ENCODE measurements at places on chromosomes 2 and 18.

GRCh38 chr2:64401529-64401880 is 52.5 kb upstream of the LGALSL start:
- no peak for DNase-seq

- no peak for DNase-seq
Measured at GRCh38 chr18:44229693-44230108, 451.0 kb upstream of the SETBP1 start.

DNA sequence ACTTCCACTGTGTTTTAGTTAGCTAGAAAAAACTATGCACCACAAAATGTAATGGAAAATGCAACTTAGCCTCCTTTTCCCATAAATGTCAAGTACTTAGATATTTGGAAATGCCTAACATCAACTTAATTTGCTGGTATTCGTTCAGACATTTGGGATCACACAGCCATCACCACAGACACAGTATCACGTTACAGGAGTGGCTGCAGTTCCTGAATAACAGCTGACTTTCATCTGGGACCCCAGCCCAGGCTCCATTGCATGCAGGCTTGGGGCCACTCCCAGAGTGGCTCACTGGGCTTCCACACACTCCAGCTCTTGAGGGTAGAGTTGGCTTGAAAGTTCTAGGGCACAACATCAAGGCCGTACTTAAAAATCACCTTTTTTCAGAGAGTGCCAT is 9.3 kb downstream of the TMEM182 start:
- no peak for DNase-seq

- DNase-seq = no peak
Measured at GRCh38 chr18:55114876-55115275, 155.6 kb upstream of the CCDC68 start.

DNA sequence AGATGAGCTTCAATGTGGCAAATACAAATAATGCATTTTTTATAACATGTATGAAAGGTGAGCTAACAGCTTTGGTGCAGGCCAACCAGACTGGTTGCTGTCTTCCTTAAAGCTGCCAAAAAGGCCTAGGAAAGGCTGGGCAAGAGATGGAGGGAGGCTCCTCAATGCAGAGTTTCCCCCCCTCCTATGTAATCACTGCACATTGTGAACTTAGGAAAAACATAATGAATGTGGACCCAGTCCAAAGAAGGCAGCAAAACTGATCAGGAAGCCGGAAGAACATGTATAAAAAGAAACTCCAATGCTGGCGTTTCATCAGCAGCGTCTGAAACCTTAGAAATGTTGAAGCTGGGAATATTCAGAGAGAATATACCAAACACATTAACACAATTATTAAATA is 84.2 kb upstream of the LYPD6 start:
- no peak for DNase-seq

DNA sequence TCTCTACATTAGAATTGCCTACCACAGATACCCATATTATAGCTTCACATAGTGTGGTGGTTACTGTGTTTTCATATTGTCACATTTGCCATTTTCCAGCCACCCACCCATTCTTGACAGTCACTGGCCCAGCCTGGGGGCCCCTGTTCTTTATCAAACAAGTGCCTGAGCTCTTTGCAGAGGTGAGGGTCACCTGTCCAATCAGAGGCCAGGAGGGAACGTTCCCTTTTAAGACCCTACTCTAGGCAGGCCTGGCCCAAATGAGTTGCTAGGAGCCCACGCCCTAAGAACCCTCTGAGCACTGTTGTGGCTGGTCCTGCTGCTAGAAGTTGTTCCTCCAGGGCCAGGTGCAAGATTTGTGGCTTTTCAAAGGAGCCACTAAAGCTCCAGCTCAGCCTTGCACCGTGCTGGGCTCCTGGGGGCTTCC is 5.2 kb downstream of the IL37 start:
- DNase-seq = no peak

DNA sequence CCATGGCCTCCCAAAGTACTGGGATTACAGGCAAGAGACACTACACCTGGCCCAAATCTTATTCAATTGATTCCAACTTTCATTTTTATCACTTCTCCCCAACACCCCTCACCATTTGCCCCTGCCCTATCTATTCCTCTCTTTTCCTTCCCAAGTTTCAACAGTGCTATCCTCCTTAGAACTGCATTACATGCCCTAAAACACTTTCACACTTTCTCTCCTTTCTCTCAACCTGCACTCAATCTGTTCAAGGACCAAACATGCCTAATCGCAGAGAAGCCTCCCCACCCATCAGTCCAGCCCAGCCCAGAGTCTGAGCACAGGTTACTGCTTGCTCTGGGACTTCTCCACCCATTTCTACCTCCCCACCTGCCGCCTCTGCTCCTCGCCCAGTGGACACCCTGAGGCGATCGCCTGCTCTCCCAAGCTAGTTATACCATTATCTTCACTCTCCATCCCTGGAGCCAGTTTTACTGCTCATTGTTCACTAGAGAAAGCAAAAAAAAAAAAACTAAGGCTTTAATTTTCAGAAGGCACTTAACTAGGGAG is 23.7 kb upstream of the DSG1 start:
- DNase-seq = no peak

DNA sequence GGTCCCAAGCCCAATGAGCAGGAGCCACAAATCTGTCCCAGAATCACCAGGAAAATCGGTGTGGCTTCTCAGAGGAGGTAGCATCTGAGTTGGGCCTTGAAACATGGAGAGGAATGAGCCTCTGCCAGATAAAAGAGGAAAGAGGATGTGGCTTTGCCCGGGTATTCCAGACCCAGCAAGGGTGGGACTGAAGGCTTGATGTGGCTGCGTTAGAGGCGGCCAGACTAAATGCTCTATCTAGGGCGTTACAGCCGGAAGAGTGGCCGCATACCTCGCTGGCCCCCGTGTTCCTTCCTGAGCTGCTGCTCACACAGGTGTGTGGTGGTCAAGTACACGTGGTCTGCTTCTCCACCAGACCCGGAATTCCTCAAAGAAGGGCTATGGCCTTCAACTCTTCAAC is 33.9 kb upstream of the POMC start:
- no peak for DNase-seq

DNA sequence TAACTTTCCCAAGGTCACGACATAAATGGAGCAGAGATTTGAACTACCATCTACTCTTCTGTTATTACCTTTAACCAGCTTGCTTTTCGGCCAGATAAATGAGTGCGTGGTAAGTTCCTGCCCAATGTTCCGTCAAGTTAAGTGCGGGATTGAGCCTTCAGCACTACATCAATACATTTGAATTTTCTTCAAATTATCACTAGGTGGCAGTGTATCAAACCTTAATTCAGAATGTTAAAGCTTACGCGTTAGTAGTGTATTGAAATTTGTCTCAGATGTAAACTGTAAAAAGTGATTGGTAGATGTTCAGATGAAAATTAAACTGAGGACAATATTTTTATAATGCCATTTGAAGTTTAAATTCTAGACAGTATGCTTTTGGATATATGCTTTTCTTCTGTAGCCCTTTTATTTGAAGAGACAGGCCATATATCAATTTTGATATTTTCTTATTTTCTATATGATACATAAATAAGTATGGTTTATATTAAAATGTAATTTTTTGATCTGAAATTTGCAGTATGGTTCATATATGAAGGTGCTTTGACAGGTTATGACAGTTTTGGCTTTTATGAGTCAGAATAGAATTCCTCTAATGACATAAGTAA is 681.3 kb downstream of the ADCYAP1 start:
- DNase-seq = no peak

DNA sequence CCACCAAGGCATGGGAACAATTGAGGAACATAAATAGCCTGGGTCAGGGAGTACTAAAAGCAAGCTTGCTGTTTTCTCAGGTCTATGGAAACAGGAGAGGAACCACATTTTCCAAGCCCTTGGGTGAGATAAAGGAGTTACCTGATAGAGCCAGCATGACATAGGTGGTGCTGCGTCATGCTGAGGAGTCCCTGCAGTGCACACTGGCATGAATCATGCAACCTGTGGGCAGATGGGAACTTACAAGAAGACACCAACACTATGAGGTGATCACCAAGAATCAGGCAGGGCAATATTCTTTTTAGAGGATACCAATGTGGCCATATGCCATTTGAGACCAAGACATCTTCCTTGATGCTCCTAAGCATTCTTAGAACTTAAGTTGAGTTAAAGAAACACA is 531.8 kb downstream of the ZEB2 start:
- DNase-seq = no peak

- no peak for DNase-seq
Measured at GRCh38 chr2:191202881-191203397, 42.3 kb upstream of the MYO1B start.
